ENCODE measurements at places on chromosomes 16 and 17. TPM values are rescaled to one million over a fixed set of nuclear protein-coding genes. Genes with fewer than 3 reads are reported as not detected.
A peak's percentile ranks its signal among the peaks of the same experiment; 100 is the strongest.

Gene EIF3C
- total RNA-seq = 372 TPM

Gene CEMP1
- total RNA-seq = 1.2 TPM

Gene CNGB1
- not detected for total RNA-seq

GRCh38 chr17:58534901-58535421, 20.5 kb upstream of the MTMR4 start:
- no peaks in the 10 kb centered on the region for H3K36me3 ChIP-seq
- peaks cover 8% of the 10 kb centered on the region for H3K27me3 ChIP-seq
- H3K27ac ChIP-seq = no peak overlapping the region
- peaks cover 12% of the 10 kb centered on the region for H3K4me1 ChIP-seq

DNA sequence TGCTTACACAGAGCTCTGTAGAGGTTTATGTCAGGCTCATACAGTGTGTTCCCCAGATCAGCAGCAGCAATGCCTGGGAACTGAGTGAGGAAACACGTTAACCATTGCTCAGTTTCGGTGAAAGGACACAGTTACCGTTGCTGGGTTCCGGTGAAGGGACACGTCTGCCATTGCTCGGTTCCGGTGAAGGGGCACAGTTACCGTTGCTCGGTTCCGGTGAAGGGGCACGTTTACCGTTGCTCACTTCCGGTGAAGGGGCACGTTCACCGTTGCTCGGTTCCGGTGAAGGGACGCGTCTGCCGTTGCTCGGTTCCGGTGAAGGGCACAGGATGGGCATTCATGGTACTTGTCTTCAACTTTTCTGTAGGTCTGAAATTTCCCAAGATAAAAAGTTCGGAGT, 81.7 kb downstream of the MRM3 start:
- H3K27ac ChIP-seq = no peak overlapping the region
- no peak overlapping the region for H3K4me3 ChIP-seq
- no peaks in the 10 kb centered on the region for H3K27me3 ChIP-seq

Gene MYH11
- 0.15 TPM for total RNA-seq

Gene FOXO3B
- total RNA-seq = 7.1 TPM

- H3K4me1 ChIP-seq = peaks cover 8% of the 10 kb centered on the region
- peak; percentile 50 for DNase-seq
Observed at GRCh38 chr17:78976907-78977680, 2.6 kb downstream of the LGALS3BP start.

DNA sequence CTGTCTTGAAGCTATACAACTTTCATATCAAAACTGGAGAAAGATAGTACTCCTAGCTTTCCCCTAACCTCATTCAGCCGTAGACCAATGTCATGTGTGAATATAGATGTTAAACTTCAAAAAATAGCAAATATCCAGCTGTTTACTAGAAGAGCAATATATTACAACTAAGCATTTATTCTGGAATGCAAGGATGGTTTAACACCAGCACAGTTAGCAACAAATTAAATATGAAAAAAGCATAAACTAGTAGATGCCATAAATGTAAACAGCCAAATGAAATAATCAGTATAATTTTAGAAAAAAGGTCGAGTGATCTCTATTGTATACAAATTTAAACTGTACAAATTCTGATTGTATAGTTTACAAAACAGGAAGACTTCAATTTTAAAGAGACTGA, 59.7 kb downstream of the SDR42E1 start:
- no peak overlapping the region for H3K4me3 ChIP-seq
- H3K27ac ChIP-seq = no peak overlapping the region
- H3K4me1 ChIP-seq = no peaks in the 10 kb centered on the region
- no peaks in the 10 kb centered on the region for H3K27me3 ChIP-seq
- peaks cover 29% of the 10 kb centered on the region for H3K36me3 ChIP-seq
- DNase-seq = no peak

DNA sequence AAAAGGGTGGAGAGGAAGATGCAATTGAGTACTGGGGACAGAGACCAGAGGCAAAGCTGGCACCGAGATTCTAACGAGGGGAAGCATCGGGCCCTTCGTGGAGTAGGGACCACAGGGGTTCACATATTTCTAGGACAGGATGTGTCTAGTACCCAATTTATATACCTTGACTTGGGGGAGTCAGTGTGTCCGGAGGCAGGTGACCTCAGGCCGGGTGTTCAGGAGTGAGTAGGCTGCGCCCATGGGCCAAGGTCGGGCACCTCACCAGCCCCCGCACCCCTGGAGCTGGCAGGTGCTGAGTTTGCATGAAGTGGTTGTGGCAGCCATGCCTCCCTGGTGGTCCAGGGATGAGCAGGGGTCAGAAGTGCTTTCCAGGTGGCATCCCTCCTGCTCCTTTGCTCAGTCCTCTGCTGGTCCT, 8.6 kb upstream of the NXPH3 start:
- peaks cover 14% of the 10 kb centered on the region for H3K27me3 ChIP-seq
- H3K4me1 ChIP-seq = peaks cover 6% of the 10 kb centered on the region
- H3K27ac ChIP-seq = no peak overlapping the region
- DNase-seq = no peak
- H3K4me3 ChIP-seq = no peak overlapping the region
- no peaks in the 10 kb centered on the region for H3K36me3 ChIP-seq

GRCh38 chr17:80272366-80272765, 11.7 kb downstream of the RNF213 start:
- no peak for DNase-seq
- H3K27ac ChIP-seq = no peak overlapping the region
- H3K27me3 ChIP-seq = no peaks in the 10 kb centered on the region

DNA sequence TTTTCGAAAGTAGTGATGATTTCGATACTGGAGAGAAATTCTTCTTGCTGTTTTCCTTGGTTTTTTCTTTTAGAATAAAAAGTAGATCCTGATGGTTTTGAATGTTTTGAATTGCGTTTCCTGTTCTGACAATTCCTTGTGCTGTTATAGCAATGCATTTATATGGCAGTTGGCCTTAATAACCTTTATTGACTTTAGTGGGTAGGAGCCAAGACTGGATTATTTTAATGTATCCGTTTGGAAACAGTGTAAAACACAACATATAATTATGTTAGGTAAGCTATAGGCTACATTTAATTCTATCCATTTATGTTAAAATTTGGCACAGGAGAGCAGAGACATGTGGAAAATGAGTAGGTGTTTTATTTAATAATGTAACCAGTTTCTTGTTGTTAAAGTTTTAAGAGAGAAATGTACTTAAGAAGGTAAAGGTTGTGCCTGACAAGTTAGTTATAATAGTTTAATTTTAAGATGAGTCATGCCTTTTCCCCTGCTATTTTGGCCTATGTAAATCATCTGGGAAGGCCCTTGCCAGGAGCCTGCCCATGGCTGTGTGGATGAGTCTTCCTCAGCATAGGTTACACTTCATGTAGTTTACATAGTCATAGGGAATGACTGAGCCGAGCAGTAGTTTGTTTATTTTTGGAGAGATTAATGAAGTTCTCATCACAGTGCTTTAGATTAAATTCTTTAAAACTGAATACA, 189.9 kb downstream of the FTO start:
- no peak for DNase-seq
- no peaks in the 10 kb centered on the region for H3K4me1 ChIP-seq
- H3K27ac ChIP-seq = no peak overlapping the region

GRCh38 chr16:58501242-58502131, 1.5 kb downstream of the NDRG4 start:
- peak; percentile 61 for DNase-seq
- peak overlapping the region; percentile 73 for H3K4me3 ChIP-seq
- H3K27me3 ChIP-seq = peaks cover 30% of the 10 kb centered on the region
- H3K27ac ChIP-seq = no peak overlapping the region
- peaks cover 23% of the 10 kb centered on the region for H3K4me1 ChIP-seq

DNA sequence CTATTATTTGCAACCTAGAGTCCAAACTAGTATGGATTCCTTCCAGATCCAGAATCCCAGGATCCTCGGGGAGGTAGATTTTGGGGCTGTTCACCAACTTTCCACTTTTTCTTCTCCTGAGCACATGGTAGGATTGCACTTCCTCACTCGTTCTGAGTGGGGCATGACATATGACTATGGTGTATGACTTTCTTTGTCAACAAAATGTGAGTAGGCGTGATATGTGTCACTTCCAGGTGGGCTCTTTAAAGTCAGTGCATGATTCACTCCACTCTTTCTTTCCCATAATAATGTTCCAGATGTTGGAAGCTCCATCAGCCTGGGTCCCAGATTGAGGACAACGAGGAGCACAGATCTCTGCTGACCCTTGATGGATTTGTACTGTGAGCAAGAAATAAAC, 21.5 kb downstream of the IRX5 start:
- H3K36me3 ChIP-seq = no peaks in the 10 kb centered on the region
- H3K27ac ChIP-seq = no peak overlapping the region
- no peak overlapping the region for H3K4me3 ChIP-seq
- no peak for DNase-seq
- no peaks in the 10 kb centered on the region for H3K4me1 ChIP-seq

- peaks cover 5% of the 10 kb centered on the region for H3K4me1 ChIP-seq
- no peak overlapping the region for H3K4me3 ChIP-seq
- peaks cover 43% of the 10 kb centered on the region for H3K36me3 ChIP-seq
- no peak for DNase-seq
- no peak overlapping the region for H3K27ac ChIP-seq
- H3K27me3 ChIP-seq = no peaks in the 10 kb centered on the region
Observed at GRCh38 chr16:70574595-70575271, 51.1 kb downstream of the SF3B3 start.

DNA sequence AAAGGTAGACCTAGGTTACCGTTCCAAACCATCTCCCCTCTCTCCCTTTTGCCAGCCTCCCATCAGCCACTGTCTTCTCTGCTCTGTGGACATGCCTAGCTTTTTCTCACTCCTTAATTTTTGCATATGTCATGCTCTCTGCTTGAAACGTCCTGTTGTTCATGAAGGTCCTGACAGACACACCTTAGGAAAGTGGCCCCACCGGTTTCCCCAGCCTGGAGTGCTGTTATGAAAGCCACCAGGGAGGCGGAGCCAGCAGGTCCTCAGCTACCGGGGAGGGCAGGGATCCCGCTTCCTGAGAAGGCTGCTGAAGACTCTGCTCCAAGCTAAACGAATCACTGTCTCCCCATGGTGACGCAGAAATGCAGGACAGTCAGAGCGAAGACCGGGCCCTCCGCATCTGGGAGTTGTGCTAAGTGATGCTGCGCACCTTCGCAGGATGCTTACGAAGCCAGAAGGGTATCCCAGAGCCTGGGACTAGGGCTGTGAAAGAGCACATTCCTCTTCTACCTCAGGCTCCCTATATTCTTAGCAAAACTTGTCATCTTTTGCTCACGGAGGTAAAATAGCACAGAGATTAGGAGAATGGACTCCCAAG, 2.3 kb upstream of the SLC16A11 start:
- H3K36me3 ChIP-seq = peaks cover under 1% of the 10 kb centered on the region
- H3K27ac ChIP-seq = peak overlapping the region; percentile 61

- H3K27me3 ChIP-seq = no peaks in the 10 kb centered on the region
- H3K4me1 ChIP-seq = no peaks in the 10 kb centered on the region
- DNase-seq = no peak
- no peak overlapping the region for H3K4me3 ChIP-seq
Observed at GRCh38 chr17:46063241-46063640, 64.2 kb downstream of the STH start.

DNA sequence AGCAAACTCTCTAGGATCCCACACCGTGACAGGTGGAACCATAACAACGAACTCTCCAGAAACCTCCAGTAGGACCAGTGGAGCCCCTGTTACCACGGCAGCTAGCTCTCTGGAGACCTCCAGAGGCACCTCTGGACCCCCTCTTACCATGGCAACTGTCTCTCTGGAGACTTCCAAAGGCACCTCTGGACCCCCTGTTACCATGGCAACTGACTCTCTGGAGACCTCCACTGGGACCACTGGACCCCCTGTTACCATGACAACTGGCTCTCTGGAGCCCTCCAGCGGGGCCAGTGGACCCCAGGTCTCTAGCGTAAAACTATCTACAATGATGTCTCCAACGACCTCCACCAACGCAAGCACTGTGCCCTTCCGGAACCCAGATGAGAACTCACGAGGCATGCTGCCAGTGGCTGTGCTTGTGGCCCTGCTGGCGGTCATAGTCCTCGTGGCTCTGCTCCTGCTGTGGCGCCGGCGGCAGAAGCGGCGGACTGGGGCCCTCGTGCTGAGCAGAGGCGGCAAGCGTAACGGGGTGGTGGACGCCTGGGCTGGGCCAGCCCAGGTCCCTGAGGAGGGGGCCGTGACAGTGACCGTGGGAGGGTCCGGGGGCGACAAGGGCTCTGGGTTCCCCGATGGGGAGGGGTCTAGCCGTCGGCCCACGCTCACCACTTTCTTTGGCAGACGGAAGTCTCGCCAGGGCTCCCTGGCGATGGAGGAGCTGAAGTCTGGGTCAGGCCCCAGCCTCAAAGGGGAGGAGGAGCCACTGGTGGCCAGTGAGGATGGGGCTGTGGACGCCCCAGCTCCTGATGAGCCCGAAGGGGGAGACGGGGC, 1.3 kb downstream of the SPN start:
- peak overlapping the region; percentile 41 for H3K27ac ChIP-seq
- DNase-seq = peak; percentile 73
- no peaks in the 10 kb centered on the region for H3K36me3 ChIP-seq
- H3K4me3 ChIP-seq = peak overlapping the region; percentile 50
- peaks cover 70% of the 10 kb centered on the region for H3K4me1 ChIP-seq

Gene HS3ST4
- total RNA-seq = not detected

Gene NPIPA5
- total RNA-seq = not detected

- H3K4me1 ChIP-seq = no peaks in the 10 kb centered on the region
- H3K27ac ChIP-seq = no peak overlapping the region
- no peaks in the 10 kb centered on the region for H3K36me3 ChIP-seq
- H3K27me3 ChIP-seq = no peaks in the 10 kb centered on the region
Observed at GRCh38 chr16:19223235-19224170, 55.5 kb downstream of the SYT17 start.

DNA sequence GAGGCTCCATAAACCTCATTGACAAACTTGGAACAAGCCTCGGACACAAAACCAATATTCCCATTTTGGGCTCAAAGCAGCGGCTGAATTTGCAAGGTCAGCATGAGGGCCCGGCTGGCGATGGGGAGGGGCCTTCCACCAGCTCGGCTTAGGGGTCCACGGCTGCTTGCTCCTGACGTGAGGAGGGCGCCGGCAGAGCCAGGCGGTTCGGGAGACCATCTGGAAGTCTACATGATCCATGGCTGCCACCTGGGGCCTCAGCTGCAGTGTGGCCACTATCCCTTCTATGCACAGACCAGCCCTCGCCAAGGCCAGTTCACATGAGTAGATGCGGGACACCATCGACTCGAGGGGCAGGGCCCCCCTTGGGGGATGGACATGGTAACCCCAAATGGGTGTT, 39.1 kb downstream of the NDEL1 start:
- DNase-seq = no peak
- H3K27me3 ChIP-seq = no peaks in the 10 kb centered on the region
- H3K4me3 ChIP-seq = no peak overlapping the region
- no peak overlapping the region for H3K27ac ChIP-seq
- H3K36me3 ChIP-seq = peaks cover 63% of the 10 kb centered on the region

Data from B cell (primary cell).